ENCODE measurements at places on chromosomes 1 and 21.

DNA sequence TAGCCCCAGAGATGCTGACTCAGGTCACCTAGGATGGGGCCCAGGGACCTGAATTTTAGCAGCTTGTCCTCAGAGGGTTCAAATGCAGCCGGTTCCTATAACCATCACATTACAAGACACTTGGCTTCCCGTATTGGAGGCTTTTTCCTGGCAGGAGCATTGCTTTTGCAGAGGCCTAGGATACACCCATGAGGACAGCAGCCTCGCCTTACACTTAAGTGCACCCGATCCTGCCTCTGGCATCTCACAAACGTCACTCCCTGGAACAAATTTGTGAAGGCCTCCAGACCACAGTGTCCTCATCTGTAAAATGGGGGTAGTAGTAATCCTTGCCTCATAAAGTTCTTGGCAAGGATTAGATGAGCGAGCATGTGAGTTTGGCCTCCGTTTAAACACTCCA, 130.0 kb downstream of the KAZN start:
- no peak for DNase-seq

GRCh38 chr1:36693161-36693525, 210.4 kb upstream of the CSF3R start:
- no peak for DNase-seq

DNA sequence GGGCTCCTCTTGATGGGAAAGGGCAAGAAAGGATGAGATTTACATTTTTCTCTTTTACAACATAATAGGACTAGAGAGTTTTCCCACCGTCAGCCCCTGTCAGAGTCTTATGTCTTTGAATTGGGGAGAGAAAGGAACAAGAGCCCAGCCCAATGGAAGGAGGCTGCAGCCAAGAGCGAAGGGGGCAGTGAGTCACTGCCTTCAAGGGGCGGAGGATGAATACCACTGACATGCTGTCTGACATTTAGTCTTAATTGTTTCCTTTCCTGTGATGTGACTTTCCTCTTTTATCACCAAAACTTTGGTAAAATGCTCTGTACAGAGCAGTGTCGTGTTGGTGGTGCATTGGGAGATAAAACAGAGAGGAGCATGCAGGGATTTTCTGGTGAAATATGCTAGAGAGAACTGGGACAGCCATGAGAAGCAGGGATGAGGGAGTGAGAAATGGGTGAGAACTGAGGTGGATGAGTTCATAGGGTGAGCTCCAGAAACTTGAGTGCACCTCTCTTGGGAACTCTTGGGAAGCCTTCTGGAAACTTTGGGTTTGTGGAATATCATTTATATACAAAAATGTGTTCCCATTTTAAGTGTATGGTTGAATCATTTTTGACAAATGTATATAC, 179.9 kb upstream of the FGGY start:
- DNase-seq = no peak

- no peak for DNase-seq
These were observed 12.1 kb downstream of the ERG start for GRCh38 chr21:38486221-38486620.

DNA sequence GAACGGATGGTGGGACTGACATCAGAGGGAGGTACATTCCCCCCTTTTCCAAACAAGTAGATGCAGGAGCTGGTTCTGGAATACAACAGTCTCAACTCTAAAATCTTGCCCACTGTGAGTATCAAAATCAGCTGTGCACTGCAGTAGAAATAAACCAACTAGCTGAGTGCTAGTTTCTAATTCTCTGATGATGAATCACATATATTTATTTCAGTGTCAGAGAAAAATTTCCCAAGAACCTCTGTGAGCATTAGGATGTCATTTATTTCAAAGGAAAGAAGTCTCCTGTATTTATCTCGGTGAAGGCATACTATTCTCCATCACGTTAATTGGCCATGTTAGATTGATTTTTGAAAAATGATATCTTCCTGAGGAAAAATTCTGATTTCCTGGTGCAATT, 67.1 kb downstream of the LHX9 start:
- DNase-seq = no peak

DNA sequence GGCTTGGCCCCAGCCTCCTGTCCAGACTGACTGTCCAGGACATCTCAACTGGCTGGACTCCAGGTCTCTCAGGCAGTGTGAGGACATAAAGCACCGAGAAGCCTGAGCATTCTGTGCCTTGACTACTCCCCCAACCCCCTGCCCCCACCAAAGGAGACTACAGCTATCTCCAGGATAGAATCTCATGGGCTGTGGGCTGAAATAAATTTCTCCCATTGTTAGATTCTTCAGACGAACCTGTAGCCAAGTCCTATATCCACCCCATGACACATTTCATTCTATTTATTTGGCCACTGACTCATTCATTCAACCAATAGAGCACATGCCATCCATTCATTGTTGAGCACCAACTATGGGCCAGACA, 11.4 kb downstream of the VWA5B1 start:
- no peak for DNase-seq

GRCh38 chr1:100423832-100424337, 71.6 kb downstream of the CDC14A start:
- peak; percentile 64 for DNase-seq
